GM06990 (cell line): ENCODE measurements at places on chromosomes 5 and 9.

- DNase-seq = peak; percentile 73
Measured at GRCh38 chr5:17282283-17283120, 65.1 kb downstream of the BASP1 start.

GRCh38 chr9:6715755-6716643 lies 41.8 kb upstream of the KDM4C start:
- peak; percentile 92 for DNase-seq

GRCh38 chr5:10808347-10809226 lies 47.6 kb upstream of the DAP start:
- no peak for DNase-seq

DNA sequence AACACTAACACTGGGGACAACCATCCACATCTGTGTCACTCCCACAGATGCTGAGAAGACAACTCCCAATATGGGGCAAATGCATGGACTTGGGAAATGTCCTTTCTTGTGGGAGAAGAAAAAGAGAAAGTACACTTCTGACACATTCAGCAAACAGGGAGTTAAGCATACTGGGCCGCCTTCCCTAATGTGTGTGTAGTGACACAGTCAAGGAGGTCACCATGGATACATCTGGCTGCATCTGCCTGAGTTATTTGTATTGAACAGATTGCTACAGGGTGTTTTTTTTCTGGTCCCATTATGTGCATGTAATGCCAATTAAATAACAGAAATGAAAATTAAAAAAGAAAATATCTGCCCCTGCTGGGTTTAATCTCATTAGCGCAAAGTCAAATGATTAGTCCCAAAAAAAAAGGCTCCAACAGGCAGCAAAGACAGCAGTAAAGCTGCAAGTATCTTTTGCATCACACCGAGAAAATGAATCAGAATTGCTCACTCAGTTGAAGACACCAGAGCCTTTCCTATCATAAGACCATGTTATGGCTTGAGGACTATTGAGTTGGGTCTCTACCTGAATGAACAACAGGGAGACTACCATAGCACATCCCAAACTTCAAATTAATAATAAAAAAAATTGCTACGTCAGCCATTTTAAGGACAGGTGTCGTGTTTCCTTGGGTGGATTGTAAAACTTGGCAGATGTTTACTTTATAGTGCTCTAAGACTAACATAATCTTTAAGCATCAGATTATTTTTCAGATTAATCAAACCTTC lies 395.9 kb downstream of the DTWD2 start:
- DNase-seq = no peak
